ENCODE measurements at places on chromosomes 2 and 18. TPM values are rescaled to one million over a fixed set of nuclear protein-coding genes. Genes with fewer than 3 reads are reported as not detected.

GRCh38 chr2:241894056-241894641, 24.6 kb downstream of the RTP5 start:
- peak; percentile 23 for DNase-seq

UBE2F gene
- total RNA-seq: 49.8 TPM

NETO1 gene
- total RNA-seq: not detected

DNA sequence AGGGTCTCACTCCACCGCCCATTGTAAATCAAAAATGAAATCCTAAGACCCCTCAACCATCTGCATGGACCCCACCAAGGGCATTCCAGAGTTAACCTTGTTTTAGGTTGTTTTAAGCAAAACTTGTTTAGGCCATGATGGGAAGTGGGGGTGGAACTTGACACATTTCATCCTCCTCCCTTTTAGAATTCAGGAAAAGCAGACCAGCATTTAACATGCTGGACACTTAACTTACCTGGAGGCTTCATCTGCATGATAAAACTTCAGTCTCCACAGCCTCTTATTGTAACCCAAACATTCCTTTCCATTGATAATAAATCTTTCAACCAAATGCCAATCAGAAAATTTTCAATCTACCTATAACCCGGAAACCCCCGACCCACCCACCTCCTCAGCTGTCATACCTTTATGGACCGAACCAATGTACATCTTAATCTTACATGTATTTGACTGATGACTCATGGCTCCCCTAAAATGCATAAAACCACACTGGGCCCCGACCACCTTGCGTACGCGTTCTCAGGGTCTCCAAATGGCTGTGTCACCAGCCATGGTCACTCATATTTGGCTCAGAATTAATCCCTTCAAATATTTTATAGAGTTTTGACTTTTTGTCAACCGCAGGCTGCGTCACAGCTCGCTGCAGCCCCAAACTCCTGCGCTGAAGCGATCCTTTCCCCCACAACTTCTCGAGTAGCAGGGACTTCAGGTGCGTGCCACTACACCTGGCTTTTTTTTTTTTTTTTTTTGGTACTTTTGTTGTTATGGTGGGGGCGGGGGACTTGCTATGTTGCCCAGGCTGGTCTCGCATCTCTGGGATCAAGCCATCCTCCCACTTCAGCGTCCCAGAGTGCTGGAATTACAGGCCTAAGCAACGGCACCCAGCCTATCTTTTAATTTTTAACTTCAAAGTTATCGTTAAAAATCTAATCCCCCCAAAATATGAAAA, 917 bp downstream of the MPPE1 start:
- DNase-seq: no peak

PRKAG3 gene
- total RNA-seq: not detected

GRCh38 chr18:66558773-66559172, 45.1 kb downstream of the CDH19 start:
- no peak for DNase-seq

GTF2A1L gene
- total RNA-seq: not detected

DNA sequence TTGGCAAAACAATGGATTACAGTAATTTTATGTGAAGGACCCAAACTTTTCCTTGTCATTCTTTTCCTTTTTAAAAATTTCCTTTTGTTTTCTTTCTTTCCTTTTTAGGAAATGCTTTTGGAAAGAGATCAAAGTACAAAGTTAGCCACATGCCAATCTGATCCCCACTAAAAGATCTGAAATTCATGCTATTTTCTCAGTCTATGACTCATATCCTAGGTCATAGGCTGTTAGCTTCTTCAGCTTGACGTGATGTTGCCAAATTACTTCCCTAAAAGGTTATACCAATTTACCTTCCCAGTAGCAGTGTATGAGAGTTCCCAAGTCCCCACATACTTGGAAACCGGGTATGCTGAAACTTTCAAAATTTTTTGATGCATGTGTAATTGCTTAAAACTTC, 355.3 kb downstream of the INSIG2 start:
- DNase-seq: no peak

DNA sequence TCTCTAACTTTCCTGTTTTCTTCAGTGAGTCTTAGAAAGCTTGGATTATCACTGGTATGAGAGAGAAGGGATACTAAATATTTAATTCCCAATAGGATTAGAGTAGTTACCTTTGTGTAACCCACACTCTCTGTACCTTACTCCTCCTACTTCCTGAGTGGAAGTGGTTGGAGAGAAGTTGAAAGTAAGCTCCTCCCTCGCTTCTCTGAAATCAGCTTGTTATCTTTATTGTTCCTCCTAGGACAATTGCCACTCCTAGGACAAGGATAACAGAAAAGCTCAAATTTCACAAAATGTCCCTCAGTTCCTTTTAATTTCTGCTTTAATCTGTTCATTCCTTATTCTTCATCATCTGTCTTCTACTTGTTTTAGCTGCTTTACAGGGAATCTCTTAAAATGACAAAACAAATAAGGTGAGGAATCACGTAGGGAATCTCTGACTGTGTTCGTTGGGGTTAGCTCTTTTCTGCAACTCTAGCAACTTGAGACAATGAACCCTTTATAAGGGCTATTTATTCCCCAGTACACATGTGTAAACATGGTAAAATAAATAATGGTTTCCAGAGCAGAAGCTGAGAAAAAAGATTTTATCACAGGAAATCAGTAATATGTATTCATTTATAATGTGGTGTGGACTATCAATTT, 8.6 kb downstream of the ITPRID2 start:
- DNase-seq: no peak

CCDC68 gene
- total RNA-seq: not detected

DNA sequence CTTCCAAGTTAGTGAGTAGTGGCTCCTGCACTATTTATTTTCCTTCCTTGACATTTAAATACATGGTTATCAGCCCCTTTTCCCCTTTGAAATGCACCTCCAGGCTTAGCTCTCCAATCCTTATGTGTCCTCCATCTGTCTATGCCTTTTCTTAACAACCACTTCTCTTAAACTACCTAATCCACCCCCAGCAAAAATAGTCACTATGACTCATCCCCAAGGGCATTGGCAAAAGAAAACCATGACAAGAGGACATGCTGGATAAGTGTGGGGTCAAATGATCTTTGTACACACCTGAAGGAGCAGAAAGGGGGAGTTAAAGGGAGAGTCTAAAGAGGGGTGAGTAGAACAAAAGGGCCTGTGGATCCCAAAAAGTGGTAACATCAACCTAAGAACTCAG, 127.2 kb downstream of the ANKRD44 start:
- no peak for DNase-seq

LIPG gene
- total RNA-seq: 0.09 TPM

All from activated naive CD8-positive, alpha-beta T cell treated with anti-CD3 and anti-CD28 coated beads, Interleukin-2, amount 10 ng/mL, durations not matched to agents 7 days and 5 days (primary cell).